ENCODE measurements at places on chromosomes 11 and 22. TPM values are rescaled to one million over a fixed set of nuclear protein-coding genes. Genes with fewer than 3 reads are reported as not detected.

Gene SCGB2A2
- total RNA-seq: not detected

Gene SBF2
- 27.9 TPM for total RNA-seq

Gene BEST1
- 1.1 TPM for total RNA-seq

Gene TENM4
- 3.4 TPM for total RNA-seq

Gene TRPM5
- total RNA-seq: not detected

- peak; percentile 84 for DNase-seq
These were observed 2.2 kb upstream of the CD151 start for GRCh38 chr11:830295-831117.

- no peak for DNase-seq
These were observed 53.1 kb downstream of the THAP12 start for GRCh38 chr11:76327756-76328388.

- DNase-seq: no peak
These were observed 4.2 kb upstream of the C11orf86 start for GRCh38 chr11:66970807-66971442.

- peak; percentile 75 for DNase-seq
These were observed 569 bp downstream of the FAM76B start for GRCh38 chr11:95788921-95789505.

GRCh38 chr11:126384449-126385070 lies 29.1 kb downstream of the ST3GAL4 start:
- no peak for DNase-seq

All from cardiac septum (tissue), 1 donor.